Stimulated activated CD8-positive, alpha-beta memory T cell treated with anti-CD3 and anti-CD28 coated beads, Interleukin-15, amount 100 ng/mL, for 24 hours (primary cell): ENCODE measurements at places on chromosomes 13 and 19.

DNA sequence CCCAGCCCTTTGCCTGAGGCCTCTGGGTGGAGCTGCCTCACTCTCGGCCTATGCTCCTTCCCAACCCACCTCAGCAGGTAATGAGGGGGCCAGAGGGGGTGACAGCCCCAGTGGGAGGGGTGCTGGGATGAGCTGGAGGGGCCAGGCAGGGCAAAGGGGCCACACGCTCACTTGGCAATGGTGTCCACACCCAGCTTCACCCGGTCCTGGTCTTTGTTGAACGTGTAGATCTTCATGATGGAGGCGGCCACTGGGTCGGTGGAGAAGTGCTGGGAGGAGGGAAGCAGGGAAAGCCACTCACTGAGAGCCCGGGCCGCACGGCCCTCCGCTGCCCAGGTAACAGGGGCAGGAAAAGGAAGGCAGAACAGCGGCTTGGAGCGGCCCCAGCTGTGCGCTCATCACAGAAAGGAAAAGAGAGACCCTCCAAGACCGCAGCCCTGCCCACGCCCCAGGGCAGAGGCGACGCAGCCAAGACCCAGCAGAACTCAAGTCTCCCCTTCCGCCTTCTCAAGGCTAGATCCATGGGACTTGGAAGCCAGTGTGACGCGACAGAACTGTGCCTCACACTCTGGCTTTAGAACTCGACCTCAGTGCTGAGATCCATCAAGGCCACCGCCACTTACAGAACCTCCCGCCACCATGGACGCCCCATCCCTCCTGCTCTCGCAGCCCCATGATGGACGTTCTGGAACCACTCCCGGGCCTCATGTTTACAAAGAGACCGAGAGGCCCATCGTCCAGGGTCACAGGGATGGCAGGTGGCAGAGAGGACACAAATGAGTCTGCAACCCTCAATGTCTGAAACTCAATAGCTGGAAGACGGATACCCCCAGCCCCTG, 9.2 kb downstream of the UBXN6 start:
- DNase-seq: no peak

GRCh38 chr19:15187026-15188007, 13.5 kb downstream of the NOTCH3 start:
- no peak for DNase-seq

DNA sequence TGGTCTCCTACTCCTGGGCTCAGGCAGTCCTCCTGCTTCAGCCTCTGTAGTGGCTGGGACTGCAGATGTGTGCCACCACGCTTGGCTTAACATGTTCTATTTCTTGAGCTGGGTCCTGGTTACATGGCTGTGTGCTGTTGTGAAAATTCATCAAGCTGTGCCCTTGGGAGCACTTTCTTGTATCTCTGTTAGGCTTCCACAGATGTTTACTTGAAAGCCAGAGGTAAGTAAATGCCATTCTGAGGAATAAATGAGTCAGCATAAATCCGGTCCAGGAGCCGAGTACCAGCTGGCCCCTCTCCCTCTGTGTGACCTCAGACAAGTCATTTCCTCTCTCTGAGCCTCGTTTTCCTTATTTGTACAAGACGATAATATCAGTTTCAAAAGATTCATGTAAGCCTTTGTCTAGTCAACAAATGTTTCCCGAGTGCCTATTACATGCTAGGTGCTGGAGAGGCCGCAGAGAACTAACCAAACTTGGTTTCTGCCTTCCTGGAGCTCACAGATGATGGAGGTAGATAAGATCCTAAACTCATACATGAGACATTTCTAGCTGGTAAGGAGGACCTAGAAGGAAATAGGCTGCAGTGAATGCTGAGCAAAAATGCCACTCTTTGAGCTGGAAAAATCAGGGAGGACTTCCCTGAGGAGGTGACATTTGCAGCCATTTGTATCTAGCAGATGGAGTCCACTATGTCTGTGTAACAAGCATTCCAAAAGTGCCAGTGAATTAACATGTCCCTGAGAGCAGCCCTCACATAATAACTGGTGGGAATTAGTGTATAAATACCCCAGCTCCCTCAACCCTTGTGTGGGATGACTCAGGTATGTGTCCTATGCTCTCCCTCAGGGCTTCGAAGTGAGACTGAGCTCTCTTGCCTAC, 2.7 kb upstream of the RASAL3 start:
- DNase-seq: no peak

DNA sequence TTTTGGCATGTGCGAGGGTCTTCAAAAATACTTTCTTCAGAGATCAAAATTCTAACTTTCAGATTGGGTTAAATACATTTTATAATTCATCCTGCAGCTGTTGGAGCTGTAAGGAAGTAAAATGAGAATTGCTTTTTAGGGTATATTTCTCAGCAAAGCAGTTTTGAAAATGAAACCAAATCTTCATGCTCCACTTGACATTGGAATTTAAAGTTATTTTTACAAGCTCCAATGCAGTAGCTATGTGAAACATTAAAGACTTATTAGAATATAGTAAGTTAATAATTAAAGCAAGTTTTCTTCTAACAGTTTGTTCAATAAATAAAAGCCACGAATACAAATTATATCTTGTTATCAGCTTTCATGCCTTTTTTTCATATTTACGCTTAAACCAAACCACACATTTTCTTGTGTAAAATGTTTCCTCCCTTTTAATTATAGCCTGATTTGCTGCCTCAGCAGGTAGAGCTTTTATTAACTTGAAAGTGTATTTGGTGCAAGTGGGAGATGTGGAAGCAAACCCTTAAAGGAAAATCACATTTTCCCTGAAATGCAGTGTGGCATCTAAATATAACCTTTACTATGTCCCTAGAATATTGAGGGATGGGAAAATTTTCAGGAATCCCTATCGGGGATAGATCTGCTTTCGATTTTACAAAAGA, 12.4 kb upstream of the MICU2 start:
- DNase-seq: no peak

DNA sequence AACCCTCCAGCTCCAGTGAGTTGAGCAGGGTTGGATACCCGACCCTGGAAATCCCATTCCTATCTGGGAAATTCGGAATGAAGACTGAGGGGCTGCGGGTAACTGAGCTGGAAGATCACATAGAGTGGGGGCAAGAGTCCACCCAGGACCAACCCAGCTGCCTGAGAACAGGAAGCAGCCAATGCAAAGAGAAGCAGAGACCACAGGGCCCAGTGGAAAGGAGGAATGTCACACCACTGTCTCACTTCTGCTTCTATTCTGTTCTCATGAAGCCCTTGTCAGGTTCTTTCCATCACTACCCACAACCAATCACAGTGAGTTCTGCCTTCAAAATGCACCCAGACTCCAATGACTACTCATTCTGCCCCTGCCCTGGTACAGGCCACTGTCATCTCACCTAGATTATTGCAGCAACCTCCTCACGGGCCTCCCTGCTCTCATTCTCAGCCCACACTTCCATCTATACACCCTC, 15.3 kb downstream of the DYRK1B start:
- no peak for DNase-seq

DNA sequence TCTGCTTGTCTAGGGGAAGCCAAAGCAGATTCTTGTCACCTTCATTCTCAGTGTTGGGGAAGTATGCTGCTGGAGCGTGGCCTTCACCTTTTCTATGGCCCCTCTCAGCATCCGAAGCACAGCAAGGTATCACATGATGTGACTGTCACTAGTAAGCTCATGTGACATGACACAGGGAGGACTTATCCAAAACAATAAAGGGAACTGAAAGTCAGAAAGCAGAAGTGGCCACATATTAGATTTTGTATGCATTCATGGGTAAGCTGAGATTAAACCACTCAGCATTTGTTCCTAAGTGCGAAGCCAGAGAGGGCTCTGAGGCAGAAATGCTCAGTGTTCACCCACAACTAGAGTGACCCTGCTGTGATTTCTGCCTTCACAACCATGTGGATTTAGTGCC, 72.8 kb upstream of the PCDH8 start:
- no peak for DNase-seq

- no peak for DNase-seq
Measured at GRCh38 chr13:101785858-101786257, 333.4 kb downstream of the ITGBL1 start.

DNA sequence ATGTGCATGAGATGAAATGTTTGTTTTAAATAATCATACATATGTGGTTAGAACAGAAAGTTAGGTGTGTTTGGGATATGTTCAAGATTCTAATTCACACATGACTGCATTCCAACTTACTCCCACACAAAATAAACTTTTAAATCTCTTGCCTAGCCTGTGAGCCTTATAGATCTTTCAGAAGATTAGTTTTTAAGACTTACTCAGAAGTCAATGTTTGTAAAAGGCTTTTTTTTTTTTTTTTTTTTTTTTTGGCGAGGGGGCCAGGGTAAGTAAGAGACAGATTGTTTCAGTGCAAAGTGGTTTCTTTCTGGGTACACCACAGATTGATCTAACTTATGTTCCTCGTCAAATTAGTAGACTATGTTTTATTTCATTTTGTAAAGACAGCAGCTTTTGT, 39.1 kb downstream of the GPR180 start:
- no peak for DNase-seq
